Inflammatory macrophage (primary cell): ENCODE measurements at places on chromosomes 6 and 20.
A peak's percentile ranks its signal among the peaks of the same experiment; 100 is the strongest.

DNA sequence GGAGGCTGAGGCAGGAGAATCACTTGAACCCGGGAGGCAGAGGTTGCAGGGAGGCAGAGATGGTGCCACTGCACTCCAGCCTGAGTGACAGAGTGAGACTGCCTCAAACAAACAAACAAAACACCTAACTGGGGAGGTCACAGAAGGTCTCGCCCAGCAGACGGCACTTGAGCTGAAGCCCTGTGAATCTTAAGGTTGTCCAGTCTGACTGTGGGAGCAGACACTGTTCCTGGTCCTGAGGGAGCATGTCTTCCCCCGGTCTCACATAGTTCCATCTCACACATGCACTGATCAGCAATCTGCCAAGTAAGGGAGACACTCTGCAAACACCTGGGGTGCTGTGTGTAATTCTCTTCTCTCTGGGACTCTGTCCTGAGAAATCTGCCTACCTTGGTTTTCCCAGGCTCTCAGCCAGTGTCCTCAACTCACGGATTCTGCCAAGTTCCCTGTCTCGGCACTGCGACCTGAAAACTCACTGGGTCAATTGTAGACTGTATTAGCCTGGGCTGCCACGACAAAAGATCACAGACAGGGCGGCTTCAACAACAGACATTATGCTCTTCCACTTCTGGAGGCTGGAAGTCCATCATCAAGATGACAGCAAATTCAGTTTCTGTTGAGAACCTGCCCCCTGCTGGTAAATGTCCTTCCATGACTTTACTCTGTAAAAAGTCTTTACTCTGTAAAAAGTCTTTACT lies 94.3 kb downstream of the JPH2 start:
- DNase-seq, result peak; percentile 52

GRCh38 chr6:77986380-77987034 lies 333.7 kb downstream of the MEI4 start:
- no peak for DNase-seq

- no peak for DNase-seq
Observed at GRCh38 chr6:73236144-73236750, 11.0 kb upstream of the KHDC1L start.

DNA sequence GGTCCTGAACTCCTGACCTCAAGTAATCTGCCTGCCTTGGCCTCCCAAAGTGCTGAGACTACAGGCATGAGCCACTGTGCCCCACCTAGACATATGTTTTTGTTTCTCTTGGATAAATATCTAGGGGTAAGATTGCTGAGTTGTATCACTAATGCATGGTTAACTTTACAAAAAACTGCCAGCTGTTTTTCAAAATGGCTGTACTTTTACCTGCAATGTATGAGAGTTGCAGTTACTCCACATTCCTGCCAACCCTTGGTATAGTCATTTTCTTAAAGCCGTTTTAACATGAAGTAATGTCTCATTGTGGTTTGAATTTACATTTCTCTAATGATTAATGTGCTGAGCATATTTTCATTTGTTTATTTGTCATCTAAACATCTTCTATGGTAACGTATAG lies 289.7 kb downstream of the UTRN start:
- DNase-seq, result no peak

- peak; percentile 9 for DNase-seq
Observed at GRCh38 chr6:13241364-13241763, 87.0 kb downstream of the TBC1D7 start.

DNA sequence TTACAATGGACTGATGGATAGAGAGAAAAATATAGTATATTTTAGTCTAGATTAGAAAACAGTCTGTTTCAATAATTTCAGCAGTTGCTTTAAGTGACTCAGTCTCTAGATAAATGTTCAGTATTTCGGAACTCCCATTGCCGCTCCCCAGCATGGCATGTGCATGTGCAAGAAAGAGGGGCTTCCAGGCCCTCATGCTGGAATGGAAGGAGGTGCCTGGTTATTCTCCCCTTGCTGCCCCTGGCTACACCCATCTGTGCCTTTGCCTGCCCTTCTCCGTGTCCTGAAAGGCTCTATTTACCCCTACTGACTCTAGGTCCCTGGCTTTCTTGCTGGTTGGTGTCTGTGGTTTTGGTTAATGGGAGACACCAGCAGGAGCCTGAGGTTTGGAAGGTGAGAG lies 115.7 kb upstream of the IFNGR1 start:
- DNase-seq, result no peak

DNA sequence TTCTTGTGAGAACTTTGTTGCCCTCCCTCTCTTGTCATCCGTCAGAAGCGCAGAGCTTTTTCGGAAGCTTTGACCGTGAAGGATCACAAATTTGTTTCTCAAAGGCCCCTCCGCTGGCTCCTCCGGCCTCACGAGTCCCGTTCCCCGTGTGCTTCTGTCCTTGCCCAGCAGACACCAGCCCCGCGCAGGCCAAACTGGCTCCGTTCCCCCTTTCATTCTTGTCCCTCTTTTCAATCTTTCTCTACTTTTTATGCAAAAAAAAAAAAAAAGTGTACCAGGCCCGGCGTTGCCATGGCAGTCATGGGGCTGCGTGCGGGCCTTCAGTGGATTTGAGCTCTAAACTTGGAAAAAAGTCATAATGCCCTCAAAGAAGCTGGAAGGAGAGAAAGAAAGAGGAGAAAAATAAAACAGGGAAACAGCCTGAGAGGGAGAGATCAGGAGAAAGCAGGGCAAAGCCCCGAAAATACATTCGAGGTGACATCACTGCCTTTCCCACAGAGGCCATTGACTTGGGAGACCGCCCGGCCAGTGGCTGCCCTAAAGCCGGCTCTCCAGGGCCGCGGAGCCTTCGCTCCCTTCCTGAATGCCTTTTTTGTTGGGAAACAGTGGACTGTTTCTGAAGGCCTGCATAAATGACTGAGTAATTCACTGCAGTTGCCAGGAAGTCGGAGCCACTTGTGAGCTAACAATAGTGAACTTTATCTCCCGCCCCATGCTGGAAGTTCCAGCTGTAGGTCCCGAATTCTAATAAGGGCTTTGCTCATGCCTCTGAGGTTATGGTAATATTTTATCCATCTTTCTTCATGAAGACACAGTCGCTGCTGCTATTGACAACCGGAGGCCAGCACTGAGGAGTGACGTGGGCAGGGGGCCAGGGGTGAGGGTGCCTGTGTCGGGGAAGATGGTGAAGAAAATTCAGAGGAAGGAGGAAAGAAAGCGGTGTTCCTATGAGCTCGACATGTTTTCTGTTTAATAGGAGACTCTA lies 670.9 kb downstream of the QKI start:
- no peak for DNase-seq

DNA sequence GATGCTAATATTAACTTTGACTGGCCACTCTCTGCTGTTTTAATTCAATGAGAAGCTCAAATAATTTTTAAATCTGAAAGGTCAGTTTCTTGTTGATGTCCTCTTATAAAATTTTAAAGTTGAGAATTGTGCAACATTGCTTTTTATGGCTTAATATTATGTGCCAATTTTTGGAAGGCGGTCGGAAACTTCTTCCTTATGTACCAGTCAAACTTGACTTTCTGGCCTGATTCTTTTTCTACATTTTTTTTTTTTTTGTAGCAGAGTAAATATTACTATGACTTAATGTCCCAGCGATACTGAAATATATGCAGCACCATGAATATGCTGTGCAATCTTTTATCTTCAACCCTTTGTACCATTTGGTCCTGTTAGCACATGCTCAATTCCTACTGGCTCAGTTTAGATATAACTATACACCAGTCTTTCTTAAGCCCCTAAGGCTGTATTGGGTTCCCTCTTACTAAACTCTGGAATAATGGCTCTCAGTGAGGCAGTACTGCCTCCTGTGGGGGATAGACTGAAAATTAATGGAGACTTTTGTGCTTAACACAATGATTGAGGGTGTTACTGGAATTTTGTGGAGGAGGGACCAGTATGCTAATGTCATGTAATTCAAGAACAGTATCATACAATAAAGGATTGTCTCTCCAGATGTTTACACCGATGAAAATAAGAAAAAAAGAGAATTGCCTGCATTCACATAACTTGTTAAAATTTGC lies 156.4 kb upstream of the SYNCRIP start:
- no peak for DNase-seq

DNA sequence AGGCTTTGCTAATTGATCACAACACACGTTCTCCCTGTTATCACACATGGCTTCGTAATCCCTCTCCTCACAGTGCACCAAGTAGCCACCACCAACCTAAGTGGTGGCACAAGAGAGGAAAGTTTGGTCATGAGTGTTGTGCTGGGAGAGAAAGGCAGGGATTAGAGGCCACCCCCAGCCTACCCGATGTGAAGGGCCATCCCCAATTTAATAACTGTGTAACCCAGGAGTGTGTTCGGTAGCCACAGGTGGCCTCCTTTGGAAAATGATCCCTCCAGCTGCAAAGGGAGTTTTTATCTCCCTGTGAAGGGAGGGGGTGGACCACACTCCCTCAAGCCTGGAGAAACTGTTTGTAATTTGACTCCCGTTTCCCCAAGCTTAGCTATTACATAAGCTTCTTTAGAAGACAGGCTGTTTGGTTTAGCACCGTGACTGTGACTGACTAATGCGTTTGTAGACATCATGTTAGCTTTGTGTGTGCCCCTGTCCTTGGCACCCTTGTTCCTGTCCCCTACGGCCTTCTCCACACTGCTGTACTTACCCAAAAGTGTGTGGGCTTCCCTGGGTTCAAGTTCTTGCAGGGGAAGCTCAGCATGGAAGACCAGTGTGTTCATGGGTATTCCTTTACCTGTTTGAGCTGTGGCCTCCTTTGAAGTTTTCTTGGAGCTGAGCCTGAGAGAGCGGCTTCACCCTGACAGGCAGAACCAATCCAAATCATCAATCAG lies 20.6 kb downstream of the PPP1R16B start:
- DNase-seq, result no peak

- DNase-seq, result peak; percentile 66
Observed at GRCh38 chr20:1509237-1509636, 18.0 kb upstream of the SIRPB2 start.

DNA sequence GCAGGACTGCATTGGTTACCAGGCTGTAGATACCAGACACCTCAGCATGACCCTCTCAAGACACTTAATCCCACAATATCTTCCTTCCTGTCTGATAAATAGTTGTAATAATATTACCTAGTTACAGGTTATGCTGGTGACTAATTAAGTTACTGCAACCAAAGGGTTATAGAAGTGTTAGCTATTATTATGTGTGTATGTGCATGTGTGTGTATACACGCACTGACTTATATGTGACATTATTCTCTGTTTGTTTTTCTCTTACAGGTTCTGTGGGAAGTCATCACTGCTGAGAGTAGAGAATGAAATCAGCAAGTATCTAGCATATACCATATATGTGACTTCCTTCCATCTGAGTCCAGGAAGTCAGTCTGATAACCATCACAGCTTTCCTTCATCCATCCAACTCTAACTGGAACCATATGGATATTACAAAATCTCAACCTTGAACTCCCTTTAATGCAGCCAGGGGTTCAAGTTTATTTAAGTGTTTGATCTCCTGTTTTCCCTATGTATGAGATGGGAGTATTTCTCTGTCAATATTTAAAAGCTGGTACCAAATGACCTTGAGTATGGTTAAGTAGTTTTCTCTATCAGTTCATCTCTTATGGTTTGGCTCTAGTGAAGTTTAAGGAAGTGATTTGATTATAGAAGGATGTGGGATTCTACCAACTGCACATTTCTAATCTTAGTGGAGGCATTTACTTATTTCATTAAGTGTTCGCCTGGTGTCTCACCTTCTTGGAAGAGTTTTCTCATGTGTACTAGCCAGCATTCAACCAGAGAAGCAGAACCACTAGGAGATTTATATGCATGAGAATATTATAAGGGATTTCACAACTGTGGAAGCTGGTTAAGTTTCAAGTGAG lies 313.2 kb downstream of the HIVEP2 start:
- DNase-seq, result no peak

DNA sequence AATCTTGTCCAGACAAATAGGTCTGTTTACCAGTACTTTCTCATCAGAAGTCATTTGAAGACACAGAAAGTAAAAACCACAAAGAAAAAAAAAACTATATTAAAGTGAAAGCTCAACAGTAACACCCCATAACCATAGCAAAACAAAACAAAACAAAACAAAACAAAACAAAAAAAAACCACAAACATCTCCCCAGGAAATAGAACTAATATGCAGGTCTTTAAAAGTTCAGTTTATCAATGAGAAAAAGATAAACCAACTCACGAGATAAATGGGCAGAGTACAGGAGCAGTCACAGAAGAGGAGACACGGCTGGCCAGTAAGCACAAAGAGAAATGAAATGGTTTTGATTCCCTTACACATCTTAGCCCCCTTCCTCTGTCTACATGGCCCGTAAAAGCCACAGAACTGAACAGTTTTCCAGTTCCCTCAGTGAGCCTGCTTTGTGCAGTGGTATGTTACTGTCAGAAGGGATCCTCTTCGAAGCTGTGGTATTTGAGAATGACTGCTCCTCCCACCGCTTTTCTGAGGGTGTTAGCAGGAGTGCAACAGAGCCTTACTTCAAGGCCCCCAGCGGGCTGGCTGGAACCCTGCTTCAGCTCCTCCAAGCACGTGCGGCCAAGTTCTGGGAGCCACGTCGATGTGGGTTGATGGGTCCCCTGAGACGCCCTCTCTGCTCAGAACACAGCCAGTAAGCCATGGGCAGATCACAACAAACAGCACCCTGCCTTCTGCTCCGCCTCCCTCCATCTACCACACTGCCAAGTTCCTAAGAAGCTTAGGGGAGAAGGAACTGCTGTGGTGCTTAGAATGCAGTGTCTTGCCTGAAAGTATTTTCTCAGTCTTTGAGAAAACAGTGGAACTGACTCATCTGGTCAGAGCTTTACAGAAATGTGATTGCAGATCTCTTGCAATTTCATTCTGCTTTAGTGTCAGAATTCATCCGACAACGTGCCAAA lies 14.0 kb downstream of the UST start:
- peak; percentile 74 for DNase-seq

DNA sequence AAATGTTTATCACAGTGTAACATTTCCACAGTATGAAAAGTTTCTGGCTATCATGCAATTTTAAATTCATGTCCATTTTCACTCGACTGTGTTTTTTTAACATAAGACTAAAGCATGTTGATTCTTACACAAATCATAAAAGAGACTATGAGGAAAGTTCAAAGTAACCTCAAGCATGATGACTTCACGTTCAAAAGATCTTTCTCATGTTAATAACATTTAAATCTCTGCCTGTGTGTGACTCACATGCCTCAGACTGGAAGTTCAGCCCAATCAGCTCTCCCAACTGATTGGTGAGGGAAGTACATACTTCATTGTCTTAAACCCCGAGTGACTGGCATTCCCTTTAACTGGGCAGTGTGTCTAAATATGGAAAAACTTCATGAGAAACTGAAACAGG lies 37.4 kb downstream of the ATXN1 start:
- peak; percentile 85 for DNase-seq

DNA sequence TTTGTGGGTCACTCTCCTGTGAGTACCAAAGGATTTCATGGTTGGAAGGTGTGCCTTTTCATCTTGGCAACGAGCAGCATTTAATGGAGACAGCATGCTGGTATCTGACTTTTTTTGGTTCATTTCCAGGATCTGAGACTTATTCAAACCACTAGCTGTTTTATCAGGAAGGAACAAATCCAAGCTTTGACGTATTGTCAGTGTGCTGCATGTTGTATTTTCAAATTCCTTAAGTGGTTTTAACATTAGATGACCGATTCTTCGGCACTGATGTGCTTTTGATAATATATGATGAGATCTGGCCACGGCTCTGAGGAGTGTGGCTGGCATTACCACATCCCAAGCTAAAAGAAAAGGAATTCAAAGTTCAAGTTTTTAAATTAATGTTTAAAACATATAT lies 6.4 kb downstream of the RMND1 start:
- no peak for DNase-seq

GRCh38 chr6:6436946-6437345 lies 116.5 kb upstream of the F13A1 start:
- DNase-seq, result no peak
